ENCODE measurements at places on chromosomes 6 and 20. TPM values are rescaled to one million over a fixed set of nuclear protein-coding genes. Genes with fewer than 3 reads are reported as not detected.

GRCh38 chr6:120875900-120876299, 458.4 kb downstream of the TBC1D32 start:
- DNase-seq = no peak

WFDC12 gene
- polyA plus RNA-seq = not detected

GRCh38 chr6:2447931-2448330, 202.5 kb upstream of the GMDS start:
- no peak for DNase-seq

ZNF831 gene
- 0.15 TPM for polyA plus RNA-seq

RAMACL gene
- 0.40 TPM for polyA plus RNA-seq

DNA sequence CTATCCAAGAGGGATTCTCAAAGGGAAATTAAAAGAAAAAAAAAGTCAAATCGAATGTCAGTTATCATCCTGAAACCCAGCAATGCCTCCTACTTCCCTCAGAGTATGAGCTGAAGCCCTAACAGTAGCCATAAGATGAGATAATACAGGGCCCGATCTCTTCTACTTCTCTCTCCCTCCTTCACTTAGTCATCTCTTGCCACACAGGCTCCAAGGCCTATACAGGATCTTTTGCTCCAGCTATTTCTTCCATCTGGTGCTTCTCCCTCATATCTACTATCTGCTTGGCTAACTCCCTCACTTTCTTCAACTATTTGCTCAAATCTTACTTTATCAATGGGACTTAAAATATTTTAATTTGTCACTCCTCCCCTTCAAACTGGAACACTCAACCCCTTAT, 215.3 kb downstream of the RNGTT start:
- no peak for DNase-seq

KCNG1 gene
- polyA plus RNA-seq = 4.3 TPM

Measured in left kidney (tissue), 8 donors.